ENCODE measurements at places on chromosomes 12 and 14.

- DNase-seq: no peak
Measured at GRCh38 chr12:108641446-108642268, 8.0 kb upstream of the SELPLG start.

DNA sequence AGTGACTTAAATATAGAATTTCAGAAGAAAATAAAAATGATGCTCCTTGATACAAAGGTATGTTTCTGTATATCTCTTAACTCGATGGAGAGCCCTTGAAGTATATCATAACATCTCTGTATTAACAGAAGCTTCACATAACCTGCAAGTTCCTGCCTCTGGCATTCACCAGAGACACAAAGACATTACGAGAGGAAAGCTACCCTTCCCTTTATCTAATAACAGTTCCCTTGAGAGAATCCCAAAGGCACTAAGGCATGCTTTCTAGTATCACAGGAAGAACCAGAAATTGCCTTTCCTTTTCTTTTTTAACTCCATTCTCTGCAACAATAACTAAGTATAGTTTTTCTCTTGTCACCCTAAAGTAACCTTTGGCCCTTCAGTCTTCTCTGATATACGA lies 164.5 kb downstream of the MGAT4C start:
- DNase-seq: no peak

DNA sequence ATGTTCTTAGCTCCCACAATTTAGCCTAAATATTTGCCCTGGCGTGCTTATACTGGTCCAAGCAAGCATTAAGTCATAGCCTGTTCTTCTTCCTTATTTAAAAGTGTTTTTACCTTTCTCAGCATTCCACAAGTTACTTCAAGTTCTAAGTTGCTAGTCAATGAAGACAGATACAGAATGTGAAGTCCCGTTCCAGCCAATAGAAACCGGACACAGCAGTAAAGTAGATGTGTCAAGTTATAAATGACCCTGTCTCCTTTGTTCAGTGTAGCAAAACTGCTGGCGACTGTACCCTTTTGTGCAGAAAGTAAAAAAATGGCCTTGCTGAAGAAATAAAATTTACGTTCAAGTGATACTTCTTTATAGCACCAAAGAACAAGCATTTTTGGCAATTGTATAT lies 3.9 kb downstream of the SNAPC1 start:
- no peak for DNase-seq

- DNase-seq: no peak
Measured at GRCh38 chr12:116045150-116045549, 232.3 kb downstream of the MED13L start.

DNA sequence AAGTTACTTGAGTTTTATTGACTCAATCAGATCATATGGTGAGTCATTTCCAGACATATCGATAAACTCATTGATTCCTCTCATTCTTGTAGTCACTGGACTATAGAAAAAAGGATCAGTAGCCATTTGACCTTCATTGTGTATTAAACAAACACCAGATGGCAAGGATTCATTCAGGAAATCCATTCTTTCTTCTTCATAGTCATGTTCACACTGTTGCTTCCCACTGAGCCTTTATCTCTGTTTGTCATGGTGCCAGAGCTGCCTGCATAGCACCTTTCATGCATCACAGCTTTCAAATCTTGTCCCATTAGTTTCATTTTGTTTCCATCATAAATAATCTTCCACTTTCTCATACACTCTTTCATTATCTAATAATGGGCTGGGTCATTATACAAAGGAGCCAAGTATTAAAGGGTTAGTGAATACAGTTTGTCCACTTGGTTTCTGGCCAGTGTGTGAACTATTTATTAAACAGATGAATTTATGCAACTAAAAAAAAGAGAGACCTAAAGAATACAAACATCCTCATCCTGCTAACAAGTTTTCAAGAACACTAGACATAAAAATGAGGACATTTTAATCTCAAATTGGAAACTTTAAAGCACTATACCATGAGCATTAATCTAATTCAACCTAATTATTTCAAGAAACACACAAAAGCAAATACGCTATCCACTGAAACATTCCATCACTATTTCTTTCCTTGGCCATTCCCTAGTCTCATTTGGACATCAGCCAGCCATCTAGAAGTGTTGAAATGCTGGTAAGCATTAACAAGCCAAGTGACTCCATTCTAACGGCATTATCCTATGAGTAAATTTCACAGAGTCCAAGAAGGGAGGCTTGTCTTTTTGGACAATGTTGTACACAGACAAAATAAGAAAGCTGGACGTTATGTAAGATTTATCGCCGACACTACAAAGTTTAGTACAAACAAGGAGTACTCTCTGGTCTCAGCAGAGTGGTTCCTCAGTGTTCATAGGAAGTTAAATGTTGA lies 476.5 kb downstream of the FOXG1 start:
- no peak for DNase-seq

DNA sequence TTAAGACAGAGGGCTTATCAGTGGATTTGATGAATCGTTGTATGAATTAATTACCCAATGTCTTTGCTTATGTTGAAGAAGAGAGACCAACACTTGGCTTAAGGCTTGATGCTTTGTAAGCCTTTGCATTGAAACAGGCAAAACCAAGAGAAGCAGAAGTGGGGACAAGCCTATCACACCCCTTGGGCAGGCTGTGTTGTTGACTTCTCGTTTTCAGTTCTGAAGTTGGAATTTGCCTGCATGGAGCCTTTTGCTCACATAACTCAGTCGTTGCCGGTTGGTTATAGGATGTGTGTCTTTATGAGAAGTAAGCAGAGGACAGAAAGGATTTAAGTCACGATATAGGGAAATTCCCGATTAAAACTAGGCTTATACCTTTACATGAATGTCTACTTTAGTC lies 94.7 kb downstream of the CCDC92 start:
- DNase-seq: no peak

DNA sequence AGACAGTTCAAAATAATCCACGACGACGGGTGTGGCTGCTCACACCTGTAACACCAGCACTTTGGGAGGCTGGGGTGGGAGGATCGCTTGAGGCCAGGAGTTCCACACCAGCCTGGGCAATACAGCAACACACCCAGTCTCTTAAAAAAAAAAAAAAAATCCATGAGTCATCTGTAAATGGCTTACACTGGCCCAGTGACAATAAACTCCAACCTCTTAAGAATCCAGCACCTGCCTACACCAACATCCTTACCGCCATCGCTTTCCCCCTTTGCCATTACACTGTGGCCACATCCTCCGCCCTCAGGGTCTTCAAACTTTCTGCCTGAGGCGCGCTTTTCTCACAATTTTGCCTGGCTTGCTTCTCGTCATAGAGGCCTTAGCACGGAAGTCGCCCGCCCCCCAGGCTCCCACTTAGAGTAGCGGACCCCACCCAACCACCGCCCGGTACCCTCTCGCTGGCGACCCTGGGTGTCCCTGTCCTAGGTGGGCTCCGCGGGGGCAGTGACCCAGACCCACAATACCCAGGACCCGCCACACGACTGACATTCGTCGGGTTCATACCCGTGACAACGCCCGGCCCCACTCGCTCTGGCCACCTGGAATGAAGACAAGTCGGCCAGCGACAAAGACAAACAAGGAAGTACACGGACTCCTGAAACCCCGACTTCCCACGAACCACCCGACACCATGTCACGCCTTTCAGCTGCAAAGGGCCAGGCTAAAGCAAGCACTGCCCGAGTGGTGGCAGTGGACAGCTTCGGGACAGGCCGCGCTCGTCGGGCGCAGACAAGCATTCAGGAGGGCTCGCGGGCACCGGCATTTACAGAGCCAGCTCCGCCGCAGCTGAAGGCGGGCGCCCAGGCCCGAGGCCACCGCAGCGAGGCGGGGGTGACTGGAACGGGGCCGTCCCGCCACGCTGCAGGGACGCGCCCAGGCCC lies 636 bp downstream of the GOLGA3 start:
- DNase-seq: peak; percentile 32

DNA sequence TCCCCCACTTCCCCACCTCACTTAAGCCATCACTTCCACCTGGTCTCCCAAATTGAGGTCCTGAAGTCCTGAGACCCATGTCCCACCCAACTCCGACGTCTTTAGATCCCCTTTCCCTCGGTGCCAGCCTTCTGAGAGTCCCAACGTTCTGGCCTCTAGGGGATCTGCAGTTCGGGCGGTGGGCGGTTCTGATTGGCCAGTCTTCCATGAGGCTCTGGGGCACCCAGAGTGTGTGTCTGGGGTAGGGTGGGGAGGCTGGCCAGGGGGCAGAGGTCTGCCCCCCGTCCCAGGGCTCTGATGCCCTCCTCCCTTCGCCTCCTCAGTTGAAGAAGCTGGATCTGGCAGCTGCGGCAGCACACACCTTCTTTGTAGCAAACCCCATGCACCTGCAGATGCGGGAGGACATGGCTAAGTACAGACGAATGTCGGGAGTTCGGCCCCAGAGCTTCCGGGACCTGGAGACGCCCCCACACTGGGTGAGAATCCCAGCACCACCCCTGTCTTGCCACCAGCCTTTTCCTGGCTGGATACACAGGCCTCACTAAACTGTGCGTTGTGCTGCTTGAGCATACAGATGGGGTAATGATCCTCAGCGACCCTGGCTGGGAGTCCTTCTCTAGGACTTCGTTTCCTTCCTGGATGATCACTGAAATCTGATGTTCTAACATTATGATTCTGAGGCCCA lies 1.5 kb downstream of the P3H3 start:
- no peak for DNase-seq

GRCh38 chr12:89319122-89319521 lies 33.2 kb downstream of the DUSP6 start:
- no peak for DNase-seq

- no peak for DNase-seq
Measured at GRCh38 chr12:10227648-10228047, 15.0 kb downstream of the GABARAPL1 start.

DNA sequence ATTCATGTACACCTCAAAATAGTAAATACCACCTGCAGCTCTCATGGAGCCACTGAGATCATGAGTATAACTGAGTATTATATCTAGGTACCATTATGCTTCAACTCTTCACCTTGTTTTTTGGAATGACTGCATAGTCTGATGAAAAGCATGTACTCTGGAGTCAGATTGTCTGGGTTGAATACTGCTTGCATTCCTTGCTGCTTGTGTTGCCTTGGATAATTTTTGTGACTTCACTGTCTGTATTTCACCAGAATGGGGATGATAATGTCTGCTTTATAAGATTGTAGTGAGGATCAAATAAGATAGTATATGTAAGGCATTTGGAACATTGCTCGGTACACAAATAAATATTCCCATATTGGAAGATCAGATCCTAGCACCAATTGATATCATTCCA lies 54.2 kb downstream of the SUSD6 start:
- no peak for DNase-seq

GRCh38 chr14:88834883-88835431 lies 10.5 kb downstream of the TTC8 start:
- no peak for DNase-seq

DNA sequence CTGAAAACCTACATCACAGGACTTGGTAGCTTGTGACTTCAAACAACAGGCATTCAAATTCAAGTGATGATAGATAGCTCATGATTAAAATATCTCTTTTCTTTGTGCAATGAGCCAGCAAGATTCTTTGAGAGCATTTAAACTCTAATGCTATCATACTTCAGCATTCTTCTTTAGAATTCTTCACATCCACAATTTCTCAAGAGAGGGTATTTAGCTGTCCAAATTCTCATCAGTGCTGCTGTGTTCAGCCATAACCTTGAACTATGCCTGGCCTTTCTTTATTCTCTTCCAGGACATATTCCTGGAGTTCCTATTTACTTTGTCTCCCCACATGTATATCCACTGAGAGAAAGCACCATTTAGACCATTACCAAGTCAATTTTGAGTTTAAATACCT lies 321.1 kb downstream of the EGLN3 start:
- no peak for DNase-seq

DNA sequence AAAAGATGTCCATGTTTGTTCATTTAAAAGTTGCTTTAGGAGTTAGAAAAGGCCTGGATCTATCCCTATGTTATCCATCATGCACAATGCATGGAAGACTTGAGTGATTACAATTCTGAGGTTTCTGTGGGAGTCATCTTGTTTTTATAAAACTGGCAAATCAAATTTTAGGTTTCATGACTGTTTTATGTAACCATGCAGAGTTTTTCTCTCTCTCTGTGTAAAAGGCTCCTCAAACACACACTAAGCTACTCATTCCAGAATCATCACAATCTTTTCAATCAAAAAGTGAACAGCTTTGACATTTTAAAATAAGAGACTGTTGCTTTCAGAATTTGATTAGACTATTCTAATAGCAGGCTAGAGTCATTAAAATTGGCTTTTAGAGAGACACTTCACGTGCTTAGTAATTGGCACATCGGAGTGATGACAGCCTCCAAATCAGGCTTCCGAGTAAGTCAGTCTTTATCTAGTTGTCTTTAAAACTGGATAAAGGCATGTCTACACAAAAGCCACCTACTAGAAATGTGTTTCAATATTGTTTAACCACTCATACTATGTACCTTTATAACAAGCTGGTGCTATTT lies 31.9 kb downstream of the PRICKLE1 start:
- DNase-seq: no peak

DNA sequence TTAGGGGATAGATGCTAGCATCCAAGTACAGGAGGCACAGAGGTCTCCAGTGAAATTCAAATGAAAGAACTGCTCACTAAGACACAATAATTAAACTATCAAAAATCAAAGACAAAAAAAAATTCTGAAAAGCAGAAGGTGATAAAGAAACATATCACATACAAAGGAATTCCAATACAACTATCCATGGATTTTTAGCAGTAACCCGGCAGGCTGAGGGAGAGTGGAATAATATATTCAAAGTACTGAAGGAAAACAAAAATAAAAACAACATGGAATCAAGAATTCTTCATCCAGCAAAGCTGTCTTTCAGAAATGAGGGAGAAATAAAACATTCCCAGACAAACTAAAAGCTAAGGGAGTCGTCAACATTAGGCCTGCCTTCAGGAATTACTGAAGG lies 31.9 kb downstream of the A2M start:
- DNase-seq: no peak

- no peak for DNase-seq
Measured at GRCh38 chr12:41101806-41102205, 86.3 kb upstream of the PDZRN4 start.

- peak; percentile 71 for DNase-seq
Measured at GRCh38 chr12:51391283-51392123, at the start of gene GALNT6. Gene GALNT6, minus strand, starts transcription at chr12:51391406. Its CDS starts 11,625 bp downstream, at chr12:51379781.

GRCh38 chr12:128853600-128854197 lies 421 bp downstream of the GLT1D1 start:
- DNase-seq: no peak

DNA sequence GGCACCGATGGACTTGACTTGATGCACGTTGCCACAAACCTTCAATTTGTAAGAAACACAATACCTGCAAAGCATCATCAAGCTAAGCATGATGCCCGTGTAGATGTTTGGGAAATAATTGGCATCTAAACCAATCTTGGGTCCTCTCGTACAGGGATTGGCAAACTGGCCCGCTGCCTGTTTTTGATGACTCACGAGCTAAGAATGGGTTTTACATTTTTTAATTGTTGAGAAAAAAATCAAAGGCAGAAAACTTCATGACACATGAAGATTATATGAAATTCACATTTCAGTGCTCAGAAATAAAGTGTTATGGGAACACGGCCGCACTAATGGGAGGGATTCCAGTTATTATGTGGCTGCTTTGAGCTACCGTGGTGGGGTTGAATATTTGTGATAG lies 10.9 kb downstream of the MTA1 start:
- DNase-seq: no peak
